ENCODE measurements at places on chromosomes 5 and 9. TPM values are rescaled to one million over a fixed set of nuclear protein-coding genes. Genes with fewer than 3 reads are reported as not detected.

DNA sequence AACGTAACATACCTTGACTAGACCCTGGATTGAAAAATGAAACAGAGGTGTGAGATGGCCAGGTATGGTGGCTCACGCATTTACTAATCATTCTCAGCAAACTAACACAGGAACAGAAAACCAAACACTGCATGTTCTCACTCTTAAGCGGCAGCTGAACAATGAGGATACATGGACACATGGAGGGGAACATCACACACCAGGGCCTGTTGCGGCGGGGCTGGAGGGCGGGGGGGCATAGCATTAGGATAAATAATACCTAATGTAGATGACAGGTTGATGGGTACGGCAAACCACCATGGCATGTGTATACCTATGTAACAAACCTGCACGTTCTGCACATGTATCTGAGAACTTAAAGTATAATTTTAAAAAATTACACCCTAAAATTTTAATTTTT lies 15.9 kb downstream of the RAPGEF6 start:
- no peak for DNase-seq

- no peak for DNase-seq
Observed at GRCh38 chr5:121707178-121707577, 144.5 kb upstream of the FTMT start.

DNA sequence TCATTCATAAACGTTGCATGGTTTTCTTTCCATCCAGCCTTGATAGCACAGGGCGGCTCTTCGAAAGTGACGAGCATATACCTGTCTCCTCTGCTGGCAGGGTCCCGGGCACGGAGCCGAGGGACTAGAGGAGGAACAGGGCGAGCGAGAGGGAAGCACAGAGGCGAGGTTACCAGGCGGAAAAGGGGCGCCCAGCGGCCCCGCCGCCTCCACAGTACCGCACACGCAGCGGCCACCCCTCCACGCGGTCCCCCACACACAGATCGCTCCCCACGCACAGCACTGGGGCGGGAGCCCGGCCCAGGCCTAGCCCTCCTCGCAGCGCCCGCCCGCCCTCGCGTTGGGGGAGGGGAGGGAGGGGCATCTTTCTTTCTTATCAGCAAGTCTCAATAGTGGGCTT lies 296.6 kb upstream of the DAB2 start:
- no peak for DNase-seq

GRCh38 chr9:4339357-4339756 lies 39.5 kb upstream of the GLIS3 start:
- DNase-seq = peak; percentile 92

DNA sequence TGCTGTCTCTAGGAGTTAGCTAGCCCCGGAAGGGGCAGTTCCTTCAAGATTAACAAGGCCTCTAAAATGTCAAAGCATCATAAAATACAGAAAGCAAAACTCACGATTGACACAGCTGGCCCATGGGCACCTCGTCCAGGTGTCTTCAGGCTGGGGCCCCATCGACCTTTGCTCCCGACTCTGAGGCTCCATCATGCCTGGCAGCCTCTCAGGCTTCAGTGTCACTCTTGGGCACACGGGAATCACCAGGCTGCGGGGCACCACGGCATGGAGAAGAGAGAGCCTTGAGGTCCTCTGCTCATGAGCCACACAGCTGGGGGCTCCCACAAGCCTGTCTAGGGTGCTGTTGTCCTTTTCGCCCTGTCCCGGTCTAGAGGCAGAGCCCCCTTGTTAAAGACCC lies 161.2 kb downstream of the GAPVD1 start:
- no peak for DNase-seq

- DNase-seq = no peak
Observed at GRCh38 chr9:113646491-113646890, 183.0 kb downstream of the RGS3 start.

- no peak for DNase-seq
Observed at GRCh38 chr5:71601222-71602026, 14.3 kb downstream of the MCCC2 start.

DNA sequence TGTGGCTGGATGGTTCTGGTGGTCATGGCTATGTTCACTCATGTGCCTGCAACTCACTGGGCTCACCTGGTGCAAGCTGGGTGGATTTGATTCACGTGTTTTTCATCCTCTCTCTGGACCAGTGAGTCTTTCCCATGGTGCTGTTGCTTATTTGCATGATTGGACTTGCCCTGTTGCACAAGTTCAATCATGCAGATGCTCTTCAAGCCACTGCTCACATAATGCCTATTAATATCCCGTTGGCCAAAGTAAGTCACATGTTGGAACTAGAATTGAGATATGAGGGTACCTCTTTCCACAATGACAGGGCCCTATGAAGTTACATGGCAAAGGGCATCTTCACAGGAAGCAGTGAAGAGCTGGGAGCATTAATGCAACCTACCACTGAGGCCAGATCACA lies 26.5 kb upstream of the MROH2B start:
- no peak for DNase-seq

DNA sequence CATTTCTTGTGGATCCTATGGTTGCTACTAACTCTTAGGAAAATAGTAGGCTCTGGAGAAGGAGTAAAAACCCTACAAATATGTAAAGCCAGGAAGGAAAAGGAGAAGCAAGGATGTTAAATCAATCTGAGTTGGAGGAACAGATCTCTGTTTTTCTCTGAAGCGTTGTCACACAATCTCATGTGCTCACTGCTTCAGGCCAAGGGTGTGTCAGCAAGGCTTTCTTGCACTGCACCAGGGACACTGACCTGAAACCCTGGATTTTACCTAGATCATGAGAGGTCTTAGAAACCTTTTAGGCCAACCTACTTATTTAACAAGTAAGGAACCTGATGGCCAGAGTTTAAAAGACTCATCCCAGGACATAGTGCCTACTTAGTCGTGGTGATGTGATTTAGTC lies 12.5 kb upstream of the AGXT2 start:
- DNase-seq = no peak

DNA sequence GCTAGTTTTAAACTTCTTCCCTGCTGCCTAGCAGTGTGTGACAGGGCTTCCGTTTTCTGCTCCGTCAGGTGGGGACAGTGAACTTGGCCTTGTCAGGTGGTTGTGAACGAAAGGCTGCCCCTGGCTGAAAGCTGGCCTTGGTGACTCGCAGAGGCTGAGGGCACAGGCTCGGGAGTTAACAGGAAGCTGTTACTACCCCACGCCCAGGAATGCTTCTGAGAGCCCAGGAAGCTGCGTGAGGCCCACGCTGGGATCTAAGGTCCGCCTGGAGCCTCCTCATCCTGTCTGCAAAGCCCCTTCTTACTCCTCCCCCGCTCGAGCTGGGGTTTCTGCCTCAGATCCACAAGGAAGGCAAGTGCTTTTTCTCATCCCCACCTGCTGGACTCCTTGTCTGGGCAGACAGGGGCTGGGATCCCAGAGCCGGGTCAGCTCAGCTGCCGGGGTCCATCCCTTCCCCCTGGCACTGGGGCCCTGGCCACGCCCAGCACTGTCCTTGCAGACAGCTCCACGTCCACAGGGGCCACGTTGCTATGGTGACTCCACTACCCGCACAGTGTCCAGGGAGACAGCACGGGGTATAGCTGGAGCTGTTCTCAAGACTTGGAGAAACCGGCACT lies 124.7 kb upstream of the TBC1D2 start:
- DNase-seq = no peak

- DNase-seq = peak; percentile 37
Observed at GRCh38 chr9:90058182-90058763, 453.5 kb downstream of the GADD45G start.

- DNase-seq = no peak
Observed at GRCh38 chr5:95861221-95861863, 38.8 kb upstream of the GLRX start.

GRCh38 chr5:177994063-177994462 lies 2.0 kb downstream of the PROP1 start:
- peak; percentile 29 for DNase-seq

- no peak for DNase-seq
Observed at GRCh38 chr9:29044959-29045358, 1471.7 kb upstream of the C9orf72 start.

- no peak for DNase-seq
Observed at GRCh38 chr9:36037549-36038122, 923 bp downstream of the RECK start.

GRCh38 chr5:14383923-14384322 lies 197.7 kb upstream of the OTULINL start:
- no peak for DNase-seq

DNA sequence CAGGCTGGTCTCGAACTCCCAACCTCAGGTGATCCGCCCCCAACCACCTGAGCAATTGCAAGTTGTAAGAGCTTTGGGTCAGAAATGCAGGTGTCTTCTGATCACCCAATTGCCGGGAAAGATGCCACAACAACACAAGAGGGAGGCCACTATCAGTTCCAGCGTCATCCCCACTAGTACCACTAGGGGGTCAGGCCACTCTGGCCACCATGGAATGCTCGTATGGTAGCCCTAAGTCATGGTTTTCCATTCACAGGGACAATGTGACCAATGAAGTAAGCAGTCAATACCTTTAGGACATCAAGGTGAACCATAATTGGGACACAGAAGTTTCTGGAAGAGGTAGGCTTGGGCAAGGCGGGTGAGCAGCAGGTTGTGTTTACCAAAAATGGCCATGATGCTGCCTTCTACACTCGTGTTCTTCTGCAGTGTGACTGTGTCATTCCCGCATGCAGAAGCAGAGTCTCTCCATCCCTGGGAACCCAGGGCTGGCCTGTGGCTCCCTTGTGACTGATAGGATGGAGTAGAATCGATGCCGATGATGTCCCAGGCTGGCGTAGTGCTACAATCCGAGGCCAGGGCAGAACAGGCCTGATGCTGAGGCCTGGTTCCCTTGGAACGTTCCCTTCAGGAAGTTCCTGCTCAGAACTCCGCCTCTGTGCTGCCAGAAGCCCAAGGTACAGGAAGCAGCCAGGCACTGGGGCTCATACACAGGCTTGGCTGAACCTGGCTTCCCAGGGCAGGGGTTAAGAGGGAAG lies 42.2 kb upstream of the ANKRD33B start:
- no peak for DNase-seq

GRCh38 chr5:179111267-179112207 lies 51.4 kb downstream of the ZNF354C start:
- peak; percentile 82 for DNase-seq

- DNase-seq = no peak
Observed at GRCh38 chr5:111146053-111146452, 53.9 kb downstream of the WDR36 start.

- no peak for DNase-seq
Observed at GRCh38 chr9:96199006-96199405, 103.0 kb downstream of the HSD17B3 start.

- no peak for DNase-seq
Observed at GRCh38 chr5:93079046-93079445, 502.0 kb downstream of the NR2F1-AS1 start.

- DNase-seq = no peak
Observed at GRCh38 chr5:91794455-91794854, 411.3 kb upstream of the ARRDC3 start.

The BTNL9 gene
- 30.6 TPM for total RNA-seq

The INSL6 gene
- total RNA-seq = not detected

The SH2D3C gene
- 17.3 TPM for total RNA-seq

The SHOC1 gene
- total RNA-seq = not detected

The WDR36 gene
- total RNA-seq = 13.7 TPM

The APBA1 gene
- 4.6 TPM for total RNA-seq

The SH3PXD2B gene
- 54.8 TPM for total RNA-seq

The PCBD2 gene
- total RNA-seq = 11.2 TPM

The KCNV2 gene
- not detected for total RNA-seq

The SLC1A3 gene
- 26.5 TPM for total RNA-seq

The PTRH1 gene
- 22.7 TPM for total RNA-seq
